ENCODE measurements at places on chromosomes 7 and 10.

DNA sequence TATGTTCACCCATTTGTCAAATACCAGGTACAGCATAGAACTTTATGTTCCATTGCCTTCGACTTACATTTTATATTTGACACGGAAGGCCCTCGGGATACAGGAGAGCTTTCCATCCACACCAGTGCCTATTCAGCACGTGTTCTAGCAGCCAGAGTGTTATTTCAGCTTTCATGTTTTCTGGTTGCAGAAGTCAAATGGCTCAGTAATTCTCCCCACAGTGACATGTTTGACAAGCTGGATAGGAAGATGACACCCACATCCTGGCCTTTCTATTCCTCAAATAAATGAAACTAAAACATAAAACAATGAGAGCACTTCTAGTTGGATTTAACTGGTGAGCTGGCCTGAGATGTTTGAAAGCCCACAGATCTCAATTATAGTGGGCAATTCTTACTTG is 173.4 kb downstream of the SORCS1 start:
- DNase-seq, result no peak

DNA sequence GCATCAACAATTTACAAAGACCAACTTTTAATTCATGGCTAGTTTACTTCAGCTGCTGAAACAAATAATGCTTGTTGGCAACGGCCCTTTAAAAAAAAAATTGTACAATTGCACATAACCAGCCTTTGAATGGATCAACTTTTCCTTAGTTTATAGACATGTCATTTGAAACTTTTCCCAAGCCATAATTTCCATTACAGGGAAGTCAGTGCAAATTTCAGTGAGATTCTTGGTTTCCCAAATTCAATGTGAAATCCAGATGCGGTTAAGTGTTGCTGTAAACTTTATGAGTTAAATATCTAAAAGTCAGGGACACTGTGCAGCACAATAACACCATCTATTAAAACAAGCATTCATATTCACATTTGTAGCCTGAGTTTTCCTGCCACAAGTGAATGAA is 182.2 kb downstream of the JAZF1 start:
- no peak for DNase-seq

DNA sequence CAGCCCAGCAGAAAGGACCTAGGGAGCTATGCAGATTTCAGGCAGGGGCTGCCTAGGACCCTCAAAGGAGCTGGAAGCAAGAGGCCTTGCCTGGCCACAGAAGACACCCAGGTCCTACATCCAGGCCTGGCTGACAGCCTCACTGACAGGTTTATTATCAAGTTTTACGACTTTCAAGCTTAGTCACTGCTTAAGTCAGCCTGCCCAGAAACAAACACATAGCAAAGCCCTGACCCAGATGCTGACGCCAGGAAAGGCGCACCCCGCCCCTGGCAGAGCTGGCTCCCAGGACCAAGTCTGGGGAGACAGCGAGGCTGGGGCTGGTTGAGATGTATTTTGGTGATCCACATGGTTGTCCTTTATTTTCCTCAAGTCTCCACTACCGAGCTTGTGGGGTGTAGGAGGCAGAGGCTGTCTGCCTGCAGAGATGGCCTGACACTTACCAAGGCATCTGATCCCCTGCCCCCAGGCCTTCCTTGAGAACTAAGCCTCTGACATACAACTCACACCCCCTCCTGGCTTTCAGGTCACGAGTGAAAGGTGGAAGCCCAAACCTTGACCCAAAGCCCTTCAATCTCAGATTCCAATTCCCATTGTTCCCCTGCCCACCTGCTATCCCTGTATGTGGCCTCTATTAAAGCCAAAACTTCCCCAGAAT is 80.7 kb upstream of the EMX2 start:
- DNase-seq, result peak; percentile 75

DNA sequence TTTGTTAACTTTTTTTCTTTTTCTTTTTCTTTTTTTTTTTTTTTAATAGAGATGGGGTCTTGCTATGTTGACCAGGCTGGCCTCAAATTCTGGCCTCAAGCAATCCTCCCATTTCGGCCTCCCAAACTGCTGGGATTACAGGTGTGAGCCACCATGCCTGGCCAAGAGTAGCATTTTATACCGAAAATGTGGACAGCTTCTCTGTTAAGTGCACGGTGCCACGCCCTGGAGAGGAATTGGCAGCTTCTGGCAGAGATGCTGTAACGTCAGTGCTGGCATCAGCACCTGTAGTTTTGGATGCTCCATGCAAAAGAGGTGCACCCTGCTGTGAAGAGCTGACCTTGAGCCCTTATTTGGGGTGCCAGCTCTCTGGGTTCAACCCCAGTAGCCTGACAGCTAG is 18.2 kb downstream of the IL15RA start:
- no peak for DNase-seq

- DNase-seq, result no peak
These were observed 3.2 kb downstream of the PARP12 start for GRCh38 chr7:140059273-140060242.

GRCh38 chr7:105910172-105910571 is 33.8 kb upstream of the ATXN7L1 start:
- no peak for DNase-seq

DNA sequence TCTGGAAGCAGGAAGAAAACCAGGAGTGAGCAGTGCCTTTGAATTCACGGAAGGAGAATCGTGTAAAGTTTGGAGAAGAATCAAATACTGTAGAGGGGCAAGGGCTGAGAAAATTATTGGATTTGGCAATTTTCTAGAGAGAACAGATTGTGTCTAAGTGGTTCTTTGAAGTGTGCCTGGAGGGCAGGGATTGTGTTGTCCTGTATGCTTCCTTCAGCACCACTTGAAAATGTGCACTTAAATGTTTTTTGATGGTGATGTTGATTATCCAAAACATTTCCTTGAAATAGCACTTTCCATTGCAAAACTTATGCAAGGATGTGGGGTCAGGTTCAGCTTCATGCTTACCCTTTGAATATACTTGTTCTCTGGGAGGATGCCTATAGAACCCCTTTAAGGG is 360.2 kb downstream of the SORCS3 start:
- no peak for DNase-seq

DNA sequence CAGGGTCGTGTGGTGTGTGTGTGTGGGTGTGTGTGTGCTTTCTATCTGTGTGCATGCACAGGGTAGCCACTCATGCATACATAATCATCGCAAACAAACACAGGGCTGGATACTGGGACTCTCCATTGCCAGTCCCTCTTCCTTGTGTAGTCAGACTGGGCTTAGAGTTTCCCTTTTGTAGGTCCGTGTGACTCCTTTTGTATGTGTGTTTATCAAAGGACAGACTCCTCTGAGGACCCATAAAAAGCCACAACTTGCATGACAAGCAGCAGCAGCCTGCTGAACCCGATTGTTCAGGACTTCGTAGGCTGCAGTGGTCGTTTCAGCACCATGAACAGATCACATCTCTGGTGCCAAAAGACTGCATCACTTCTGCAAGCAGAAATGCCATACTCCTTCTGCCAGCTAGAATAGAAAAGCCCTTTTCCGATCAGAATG is 895 bp downstream of the VSTM2A start:
- DNase-seq, result no peak

- no peak for DNase-seq
These were observed 566.7 kb upstream of the NRP1 start for GRCh38 chr10:33901166-33901565.

GRCh38 chr10:22913474-22914092 is 14.3 kb upstream of the ARMC3 start:
- DNase-seq, result no peak

- DNase-seq, result no peak
These were observed 473 bp downstream of the ADCK2 start for GRCh38 chr7:140673063-140673773.

DNA sequence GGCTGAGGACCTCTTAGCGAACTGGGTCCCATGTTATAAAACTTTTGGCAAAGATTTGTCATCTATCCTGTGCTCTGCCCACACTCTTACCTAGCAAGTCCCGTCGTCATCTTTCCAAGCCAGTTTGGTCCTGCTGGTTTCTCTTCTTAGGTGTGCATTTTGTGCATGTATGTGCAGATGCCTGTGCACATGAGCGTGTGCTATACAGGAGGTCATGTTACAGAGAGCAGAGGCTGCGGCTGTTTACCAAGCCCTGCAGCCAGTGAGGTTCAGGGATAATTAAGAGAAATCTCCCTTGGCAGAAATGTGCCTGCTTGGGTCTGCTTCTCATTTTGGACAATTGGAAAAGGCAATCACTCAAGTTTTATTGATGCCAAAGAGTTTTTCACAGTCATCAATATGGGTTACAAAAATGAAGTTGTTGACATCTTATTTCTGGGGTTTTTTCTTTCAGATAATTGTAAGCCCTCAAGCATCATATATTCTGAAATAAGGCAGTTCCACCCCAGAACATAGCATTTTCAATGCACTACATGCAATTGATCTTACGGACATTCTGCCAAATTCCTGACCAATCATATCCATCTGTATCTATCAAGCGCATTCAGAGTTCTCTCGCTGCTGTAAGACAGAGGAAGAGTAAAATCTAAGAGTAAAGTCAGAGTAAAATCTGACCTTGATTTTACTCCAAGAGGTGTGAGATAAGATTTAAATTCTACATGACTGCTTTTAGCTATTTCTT is 361.4 kb upstream of the ZNF32 start:
- no peak for DNase-seq

Measured in kidney capillary endothelial cell (primary cell).